ENCODE measurements at places on chromosomes 2 and 18.

- no peak for DNase-seq
Measured at GRCh38 chr2:48617618-48618017, at the start of gene GTF2A1L. Gene GTF2A1L, plus strand, starts transcription at chr2:48617856. Its CDS starts 19 bp downstream, at chr2:48617875.

DNA sequence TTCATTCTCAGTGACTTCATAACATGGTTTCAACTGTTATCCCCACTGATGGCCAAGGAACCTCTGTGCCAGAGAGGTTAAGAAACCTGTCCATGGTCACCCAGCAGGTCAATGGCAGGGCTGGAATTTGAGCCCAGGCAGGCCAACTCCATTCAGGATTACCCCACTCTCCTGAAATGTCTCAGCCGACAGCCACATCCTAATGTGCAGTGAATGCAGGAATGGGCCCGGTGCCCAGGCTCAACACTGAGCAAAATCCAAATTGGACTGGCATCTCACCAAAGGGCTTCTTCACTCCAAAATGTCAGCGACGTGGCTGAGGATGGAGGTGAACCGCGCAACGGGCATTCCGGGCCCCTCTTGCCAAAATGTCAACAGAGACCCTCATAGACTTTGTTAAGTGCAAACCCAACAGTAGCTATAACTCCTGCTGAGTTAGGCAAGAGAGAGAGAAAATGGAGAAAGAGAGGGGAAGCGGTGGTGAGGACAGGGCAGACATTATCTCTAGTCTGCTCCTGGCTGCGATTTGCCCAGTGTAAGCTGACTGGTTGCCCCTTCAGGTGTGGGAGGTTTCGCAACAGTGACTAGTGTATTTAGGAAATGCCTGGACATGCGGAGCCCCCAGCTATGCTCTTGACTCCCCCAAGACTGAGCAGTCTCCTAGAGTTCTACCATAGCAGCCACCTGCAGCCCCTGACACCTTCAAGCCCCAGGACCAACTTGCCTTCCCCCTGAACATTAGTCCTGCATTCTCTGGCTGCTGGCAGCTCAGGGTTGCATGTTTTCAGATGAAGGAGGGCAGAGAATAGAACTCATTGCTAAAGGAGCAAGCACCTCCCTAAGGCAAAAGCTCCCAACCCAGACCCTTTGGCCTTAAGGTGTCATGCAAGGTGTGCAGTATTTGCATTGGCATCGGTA, 167.7 kb downstream of the ANAPC1 start:
- DNase-seq: no peak

DNA sequence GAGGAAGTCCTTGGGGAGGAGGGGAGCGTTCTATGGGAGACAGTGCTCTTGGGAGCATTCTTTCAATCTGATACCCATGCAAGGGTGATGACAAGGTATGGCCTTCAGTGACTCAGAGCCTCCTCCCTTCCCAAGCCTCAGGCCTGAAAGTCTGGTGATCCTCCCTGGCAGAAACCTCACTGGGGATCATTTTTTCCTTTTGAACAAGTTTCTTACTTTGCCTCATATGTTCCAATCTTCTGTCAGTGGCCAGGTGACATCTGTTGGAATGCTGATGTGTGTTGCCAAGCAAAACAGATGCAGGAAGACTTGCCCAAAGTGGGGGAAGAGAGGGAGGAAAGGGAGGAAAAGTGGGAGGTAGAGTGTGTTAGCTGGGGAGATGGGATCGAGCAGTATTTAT, 224.8 kb downstream of the NEDD4L start:
- no peak for DNase-seq

DNA sequence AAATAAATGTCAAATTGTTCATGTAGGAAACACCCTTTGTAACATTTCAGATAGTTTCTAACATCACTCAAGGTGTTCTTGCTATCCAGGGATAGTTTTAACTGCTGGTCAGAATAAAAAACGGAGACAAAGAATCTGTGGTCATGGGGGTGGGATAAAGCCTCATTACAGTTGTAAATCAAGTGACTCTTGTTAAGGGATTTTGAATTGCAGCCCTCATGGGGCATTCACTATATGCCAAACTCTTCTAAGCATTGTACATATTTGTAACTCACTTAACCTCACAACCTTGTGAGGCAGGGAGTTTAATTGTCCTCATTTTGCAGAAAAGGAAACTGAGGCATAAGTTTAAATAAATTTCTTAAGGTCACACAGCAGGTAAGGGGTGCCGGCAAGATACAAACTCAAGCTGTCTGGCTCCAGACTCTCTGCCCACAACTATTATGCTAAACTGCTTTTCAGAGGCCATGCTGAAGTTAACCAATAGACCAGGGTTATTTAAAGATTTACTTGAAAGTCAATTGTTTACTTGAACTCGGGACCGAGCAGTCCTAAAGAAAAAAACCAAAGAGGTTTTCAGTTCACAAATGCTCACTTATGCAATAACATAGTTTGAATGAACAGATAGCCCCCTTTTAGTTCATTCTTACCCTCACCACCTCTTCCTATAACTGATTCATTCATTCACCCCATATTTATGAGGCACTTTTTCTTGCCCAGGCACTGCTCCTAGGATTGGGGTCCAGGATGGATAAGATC, 121.6 kb upstream of the FZD5 start:
- DNase-seq: no peak

- DNase-seq: no peak
Measured at GRCh38 chr2:138841459-138841858, 61.3 kb upstream of the NXPH2 start.

All from common myeloid progenitor, CD34-positive (primary cell).